ENCODE measurements at places on chromosomes 6 and 20.

DNA sequence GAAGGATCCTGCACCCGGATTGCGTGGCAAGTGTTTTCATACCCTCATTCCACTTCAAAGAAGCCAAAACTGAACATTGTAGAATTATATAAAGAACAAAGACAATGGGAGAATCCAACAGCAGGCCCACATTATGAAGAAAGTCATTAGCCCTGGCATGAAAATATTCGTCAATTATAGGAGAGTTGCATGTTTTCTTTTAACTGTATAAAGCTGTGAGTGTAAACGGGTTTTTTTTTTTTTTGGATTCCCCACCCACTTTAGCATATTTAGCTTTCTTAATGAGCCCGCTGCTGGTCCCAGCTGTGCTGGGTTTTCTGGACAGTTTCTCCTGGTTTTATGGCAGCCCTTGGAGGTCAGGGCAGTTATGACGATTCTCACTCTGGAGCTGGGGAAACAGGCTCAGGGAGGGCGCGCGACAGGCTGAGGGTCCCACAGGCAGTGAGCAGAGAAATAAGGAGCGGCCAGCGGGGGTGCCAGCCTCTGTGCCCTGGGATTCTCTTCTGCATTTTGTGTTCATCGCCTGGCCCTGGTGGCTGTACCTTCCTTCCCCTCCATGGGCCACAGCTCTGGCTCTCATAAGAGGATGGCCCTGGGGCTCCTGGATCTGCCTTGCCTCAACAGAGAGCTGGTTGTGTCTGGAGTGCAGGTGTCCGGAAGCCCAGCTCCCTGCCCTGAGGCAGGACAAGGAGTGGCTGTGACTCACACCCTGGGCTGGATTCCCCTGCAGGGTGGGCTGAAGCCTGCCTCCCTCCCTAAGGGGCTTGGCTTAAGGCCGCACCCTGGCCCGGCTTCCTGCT lies 24.1 kb upstream of the SULF2 start:
- no peak for DNase-seq

DNA sequence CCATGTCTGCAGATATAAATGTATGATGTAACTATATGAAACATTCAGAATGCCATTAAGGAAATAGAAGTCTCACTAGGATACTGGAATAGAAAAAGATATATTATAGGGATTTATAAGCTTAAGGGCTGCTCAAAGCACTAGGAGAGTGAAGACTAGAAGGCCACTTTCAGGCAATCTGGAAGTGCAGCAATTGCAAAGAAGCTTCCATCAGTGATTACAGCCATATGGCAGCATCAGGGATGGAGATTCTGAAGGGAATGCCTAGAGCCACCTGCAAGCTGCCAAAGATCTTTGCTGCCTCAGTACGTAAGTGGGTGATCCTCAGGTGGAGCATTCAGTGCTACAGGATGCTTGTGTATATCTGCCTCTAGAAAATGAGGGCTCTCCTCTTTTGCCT lies 796.2 kb upstream of the EPHA7 start:
- no peak for DNase-seq

DNA sequence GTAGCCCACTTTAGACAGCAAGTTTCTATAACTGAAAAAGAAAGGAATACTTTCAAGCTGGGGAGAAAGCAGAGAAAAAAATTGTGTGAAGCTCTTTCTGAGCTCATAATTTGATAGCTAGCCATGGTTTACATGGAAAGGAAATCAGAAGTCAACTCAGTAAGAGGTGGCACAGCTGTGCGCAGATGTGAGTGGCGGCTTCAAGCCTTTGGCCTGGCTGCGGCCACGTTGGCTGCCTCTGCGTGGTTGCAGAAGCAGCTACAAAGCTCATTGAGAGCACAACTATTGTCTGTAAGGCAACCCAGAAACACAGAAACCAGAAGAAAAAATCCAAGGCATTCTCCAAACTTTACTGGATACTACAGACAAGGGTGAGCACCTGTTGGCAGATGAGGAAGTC lies 136.9 kb downstream of the SASH1 start:
- DNase-seq: no peak

DNA sequence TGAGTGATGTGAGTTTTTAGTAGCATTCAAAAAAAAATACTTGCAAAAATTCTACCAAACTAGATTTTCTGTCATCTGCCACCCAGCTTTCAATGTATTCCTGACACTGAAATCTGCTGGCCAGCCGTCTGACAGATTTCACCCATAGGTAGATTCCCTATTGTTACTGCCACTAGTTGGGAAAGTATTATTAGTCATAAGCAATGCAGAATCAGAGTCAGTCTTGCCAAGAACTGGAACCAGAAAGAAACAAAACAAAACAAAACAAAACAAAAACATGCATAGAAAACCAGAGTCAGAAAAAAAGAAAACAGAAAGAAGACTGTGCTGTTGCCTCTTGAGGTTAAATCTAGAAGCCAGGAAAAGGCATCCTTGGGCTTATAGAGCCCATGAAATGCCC lies 293.1 kb upstream of the KCNQ5 start:
- DNase-seq: no peak

DNA sequence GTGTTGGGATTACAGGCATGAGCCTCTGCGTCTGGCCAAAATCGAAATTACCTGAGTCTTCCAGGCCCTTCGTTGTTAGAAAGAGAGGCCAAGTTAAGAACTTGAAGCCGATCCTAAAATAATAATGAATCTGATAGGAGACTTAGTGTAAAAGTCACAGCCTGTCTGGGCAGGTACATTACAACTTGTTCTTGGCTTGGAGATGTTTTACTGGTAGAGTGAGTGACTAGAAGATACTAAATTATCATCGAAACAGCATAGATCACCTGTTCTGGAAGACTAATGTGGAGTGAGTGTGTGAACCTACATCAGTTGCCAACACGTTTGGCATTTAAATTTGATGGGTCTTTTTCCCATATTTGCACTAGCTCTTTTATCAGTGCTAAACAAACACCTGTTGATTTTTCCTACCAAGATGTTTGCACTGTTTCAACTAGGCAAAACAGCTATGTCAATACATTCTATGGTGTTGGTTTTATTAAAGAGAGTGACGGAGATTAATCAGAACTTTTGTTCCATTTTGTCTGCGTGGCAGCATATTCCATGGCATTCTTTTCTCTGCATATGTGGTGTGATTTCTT lies 4.6 kb upstream of the TMEM217 start:
- no peak for DNase-seq

GRCh38 chr20:20184149-20184548 lies 131.8 kb downstream of the CFAP61 start:
- DNase-seq: no peak

DNA sequence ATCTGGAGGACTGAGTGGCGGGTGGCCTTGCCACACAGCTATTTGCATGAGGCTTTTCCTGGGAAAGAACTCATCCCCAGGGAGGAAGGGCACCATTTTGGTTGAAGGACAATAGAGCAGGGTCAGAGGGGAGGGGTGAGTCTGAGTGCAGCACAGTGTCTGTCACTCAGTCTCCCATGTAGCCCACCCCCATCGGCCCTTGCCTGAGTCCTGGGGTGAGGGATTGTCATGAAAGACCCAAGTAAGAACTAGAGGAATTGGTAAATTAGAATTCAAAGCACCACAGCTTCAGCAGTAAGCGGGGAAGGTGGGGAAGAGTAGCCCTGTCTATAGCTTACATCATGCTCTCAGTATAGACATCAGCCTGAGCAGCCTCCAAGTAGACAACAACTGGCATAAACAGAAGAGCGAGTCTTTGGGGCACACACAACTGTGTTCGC lies 90.4 kb upstream of the TMEM30A start:
- DNase-seq: no peak

GRCh38 chr6:165178056-165178455 lies 131.3 kb downstream of the C6orf118 start:
- DNase-seq: no peak

GRCh38 chr20:15817351-15817750 lies 755.9 kb downstream of the KIF16B start:
- DNase-seq: no peak

GRCh38 chr6:107697682-107698081 lies 126.4 kb downstream of the SCML4 start:
- DNase-seq: no peak

GRCh38 chr20:37492096-37492625 lies 28.9 kb upstream of the NNAT start:
- DNase-seq: no peak

DNA sequence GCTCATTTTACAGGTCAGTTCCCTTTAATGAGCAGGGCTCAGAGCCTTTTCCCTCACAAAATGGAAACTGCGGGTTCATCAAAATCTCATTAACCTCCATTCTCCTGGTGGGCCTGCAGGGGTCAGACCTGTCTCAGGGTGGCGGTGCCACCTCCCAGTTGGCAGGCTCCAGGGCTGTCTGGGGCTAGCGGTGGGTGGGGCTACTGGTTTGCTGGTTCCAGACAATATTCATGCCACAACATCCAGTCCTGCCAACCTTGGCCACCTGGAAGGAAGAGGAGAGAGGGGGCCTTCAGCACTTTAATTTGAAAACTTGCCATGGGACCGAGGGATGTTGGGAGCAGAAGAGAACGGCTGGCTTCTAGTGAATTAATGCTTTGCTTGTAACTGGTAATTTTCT lies 41.9 kb upstream of the CTNNBL1 start:
- no peak for DNase-seq

- DNase-seq: no peak
Measured at GRCh38 chr6:137816133-137816579, 50.9 kb upstream of the TNFAIP3 start.

DNA sequence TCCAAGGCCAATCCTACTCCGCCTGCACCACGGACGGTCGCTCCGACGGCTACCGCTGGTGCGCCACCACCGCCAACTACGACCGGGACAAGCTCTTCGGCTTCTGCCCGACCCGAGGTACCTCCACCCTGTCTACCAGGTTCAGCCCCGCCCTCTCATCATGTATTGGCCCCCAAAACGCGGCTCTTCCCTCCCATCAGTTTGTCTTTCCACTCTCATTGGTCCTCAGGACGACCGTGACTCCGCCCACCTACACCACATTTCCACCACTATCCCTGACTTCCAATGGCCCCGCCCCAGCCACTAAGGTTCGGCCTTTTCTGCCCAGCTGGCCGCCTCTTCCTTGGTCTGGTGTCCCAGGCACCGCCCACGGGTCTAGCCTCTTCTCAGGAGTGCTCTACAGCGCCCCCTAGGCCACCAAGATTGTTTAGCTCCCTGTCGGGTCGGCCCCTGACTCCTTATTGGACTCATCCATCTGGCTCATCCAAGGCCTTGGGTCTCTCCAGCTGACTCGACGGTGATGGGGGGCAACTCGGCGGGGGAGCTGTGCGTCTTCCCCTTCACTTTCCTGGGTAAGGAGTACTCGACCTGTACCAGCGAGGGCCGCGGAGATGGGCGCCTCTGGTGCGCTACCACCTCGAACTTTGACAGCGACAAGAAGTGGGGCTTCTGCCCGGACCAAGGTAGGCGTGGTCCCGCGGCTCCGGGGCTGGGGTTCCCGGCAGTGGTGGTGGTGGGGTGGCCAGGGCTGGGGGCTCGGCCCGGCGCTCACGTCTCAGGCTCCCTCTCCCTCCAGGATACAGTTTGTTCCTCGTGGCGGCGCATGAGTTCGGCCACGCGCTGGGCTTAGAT lies 3.1 kb downstream of the MMP9 start:
- DNase-seq: no peak

- DNase-seq: no peak
Measured at GRCh38 chr6:163739408-163739725, 324.8 kb downstream of the QKI start.

- no peak for DNase-seq
Measured at GRCh38 chr6:5707281-5708045, 299.3 kb downstream of the NRN1 start.

- DNase-seq: no peak
Measured at GRCh38 chr6:54718541-54719023, 128.0 kb upstream of the FAM83B start.

GRCh38 chr20:43243672-43244269 lies 54.1 kb upstream of the PTPRT start:
- no peak for DNase-seq

DNA sequence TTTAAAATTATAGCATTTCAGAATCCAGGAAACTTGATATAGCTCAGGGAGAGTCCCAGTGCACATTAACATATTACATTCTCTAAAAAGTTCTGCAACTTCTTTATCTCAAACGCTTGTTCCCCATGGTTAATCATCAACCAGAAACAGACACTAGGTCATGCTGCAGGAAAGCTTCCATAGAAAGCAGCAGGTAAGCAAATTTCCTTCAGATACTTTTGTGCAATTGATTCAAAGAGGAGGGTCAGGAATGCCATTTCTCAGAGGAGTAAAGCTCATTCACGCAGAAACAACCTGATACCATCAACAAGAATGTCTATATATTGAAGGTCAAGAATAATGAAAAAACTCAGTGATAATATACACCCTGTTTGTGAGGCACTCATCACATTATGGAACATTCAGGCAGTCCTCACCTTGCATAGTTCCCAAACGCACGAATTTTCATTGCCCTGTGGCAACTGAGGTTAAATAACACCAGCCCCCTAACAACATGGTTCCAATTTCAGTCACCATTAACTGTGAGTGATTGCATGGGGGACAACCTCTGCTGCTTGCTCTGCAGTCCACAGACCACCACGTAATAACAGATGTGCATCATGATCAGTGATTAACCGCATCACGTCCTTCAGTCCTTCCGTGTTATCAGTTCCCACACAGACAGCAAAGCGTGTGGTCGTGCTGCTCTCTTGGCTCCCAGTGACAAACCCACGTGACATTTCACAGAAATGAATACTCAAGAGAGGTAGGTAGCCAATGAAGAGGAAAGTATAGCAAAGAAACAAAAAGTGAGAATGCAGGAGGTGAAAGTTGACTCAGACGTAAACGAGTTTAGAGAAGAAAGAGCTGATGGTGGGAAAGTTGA lies 95.7 kb downstream of the LY86 start:
- DNase-seq: no peak

- no peak for DNase-seq
Measured at GRCh38 chr20:1264727-1265126, 1.4 kb upstream of the SNPH start.

DNA sequence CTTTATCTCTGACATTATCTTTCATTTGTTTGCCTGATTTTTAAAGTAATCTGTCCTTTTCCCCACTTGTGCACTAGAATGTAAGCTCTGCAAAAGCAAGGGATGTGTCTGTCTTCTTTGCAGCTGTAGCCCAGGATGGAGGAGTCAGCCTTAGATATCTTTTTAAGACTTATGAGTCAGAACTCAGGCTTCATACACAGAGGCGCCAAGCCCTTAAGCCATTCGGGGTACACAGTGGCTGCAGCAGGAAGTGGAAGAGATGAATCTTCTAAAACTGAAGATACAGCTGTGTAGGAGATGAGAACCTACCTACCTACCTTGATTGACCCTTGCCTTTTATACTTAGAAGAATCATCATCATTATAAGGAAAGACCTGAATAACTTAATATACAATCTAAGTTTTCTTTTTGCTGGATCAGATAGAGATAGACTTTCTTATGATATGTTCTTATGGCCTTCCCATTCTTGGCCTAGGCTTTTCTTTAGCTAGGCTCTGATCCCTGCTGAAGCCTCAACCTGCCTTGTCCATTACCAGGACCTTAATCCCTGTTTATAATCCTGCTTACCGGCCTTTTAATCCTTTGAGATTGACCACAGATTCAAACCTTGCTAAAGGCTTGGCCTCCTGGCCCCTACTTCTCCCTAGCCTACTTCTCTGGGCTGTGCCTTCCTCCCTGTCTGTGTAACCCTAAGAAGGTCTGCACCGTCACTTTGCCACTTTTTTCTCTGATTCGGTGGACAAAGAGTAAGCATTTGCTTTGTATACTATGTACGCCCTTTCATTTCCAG lies 304.5 kb downstream of the PRL start:
- DNase-seq: no peak

Data from activated T-helper 1 cell treated with Interleukin-2 at 50 U/mL for 16 hours (primary cell).